Stimulated activated CD4-positive, alpha-beta T cell treated with anti-CD3 and anti-CD28 coated beads, Interleukin-4, amount 100 ng/mL, for 24 hours (primary cell): ENCODE measurements at places on chromosomes 16 and 17.

DNA sequence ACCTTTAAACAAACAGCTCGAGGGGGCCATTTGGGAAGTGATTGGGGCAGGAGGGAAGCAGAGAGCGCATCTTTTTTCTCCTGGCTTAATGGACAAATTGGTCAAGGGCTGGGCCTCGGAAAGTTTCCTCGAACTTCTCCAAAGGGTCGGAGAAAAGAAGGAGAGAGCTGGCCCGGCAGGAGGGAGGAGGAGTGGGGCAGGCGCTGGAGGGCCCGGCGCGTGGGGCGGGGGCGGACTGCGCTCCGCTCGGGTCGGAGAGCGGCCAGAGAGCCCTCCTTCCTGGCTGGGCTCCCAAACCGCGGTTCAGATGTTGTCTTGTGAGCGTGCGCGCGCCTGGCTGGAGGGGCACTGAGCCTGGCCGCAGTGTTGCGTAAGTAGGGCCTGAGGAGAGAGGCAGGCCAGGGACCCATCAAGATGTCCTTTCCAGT lies 1.2 kb downstream of the MMP2 start:
- DNase-seq = no peak

- no peak for DNase-seq
Observed at GRCh38 chr17:63395075-63395805, 50.9 kb downstream of the CYB561 start.

DNA sequence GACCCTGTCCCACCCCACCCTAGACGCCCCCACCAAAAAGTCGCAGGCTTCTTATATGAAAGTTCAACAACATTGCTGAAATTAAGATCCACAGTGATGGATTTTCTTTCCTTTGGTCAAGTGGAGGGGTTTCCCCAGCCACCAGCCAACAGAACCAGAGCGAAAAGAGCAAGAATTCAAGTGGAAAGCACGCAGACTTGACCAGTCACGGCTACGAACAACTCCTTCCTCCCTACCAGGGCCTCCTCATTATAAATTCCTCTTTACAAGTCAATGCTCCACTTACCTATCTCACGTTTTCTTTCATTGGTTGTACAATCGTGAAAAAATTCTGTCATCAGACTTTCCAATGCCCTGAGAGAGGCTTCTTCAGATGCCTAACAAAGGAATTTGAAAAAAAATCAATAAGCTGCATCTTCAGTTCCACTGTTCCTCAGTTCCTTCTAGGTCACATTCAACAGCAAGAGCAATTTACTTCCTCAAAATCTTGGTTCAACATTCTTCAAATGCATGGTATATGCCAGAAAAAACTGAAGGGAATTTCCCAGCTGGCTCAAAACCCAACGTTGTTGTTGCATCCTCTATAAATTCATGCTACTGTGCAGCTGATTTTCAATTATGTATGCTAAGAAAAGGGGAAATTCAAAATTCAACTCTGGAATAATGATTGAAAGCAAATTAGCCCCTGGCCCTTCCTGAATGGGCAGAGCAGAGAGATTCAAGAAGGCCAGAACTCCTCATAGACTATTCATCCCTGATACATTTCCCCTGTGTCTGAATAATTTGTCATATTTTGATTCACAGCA lies 30.9 kb downstream of the XPO6 start:
- no peak for DNase-seq

DNA sequence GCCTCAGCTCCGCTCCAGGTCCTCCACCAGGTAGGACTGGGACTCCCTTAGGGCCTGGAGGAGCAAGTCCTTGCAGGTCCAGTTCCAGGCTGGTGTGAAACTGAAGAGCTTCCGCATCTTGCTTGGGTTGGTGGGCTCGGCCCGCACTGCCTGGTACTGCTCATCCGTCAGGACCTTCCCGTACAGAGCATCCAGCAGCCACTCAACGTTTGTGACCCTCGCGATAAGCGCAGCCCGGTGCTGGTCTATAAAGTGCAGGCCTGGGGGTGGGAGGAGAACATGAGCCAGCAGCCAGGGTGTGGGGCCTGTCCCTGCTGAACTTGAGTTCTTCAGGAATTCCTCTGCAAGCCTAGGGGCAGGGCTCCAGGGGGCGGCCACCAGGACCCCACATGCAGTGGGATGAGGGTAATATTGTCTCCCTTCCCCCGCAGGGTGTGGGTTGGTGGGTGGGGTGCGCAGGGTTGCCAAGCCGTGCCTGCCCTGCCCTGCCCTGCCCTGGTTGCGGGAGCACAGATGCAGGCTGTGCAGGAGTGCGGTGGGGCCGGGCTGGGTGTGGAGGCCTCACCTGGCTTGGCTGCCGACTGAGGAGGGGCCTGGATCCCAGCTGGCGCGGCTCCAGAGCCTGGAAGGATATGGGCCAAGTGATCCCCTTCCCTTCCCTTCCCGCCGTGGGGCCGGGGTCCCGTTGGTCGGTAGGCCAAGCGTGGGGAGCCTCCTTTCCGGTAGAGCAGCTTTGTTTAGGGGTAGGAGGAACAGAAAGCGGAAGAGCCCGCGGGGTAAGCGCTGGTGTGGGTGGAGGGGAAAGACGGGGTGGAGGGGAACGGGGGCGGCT lies 762 bp downstream of the PYCARD start:
- DNase-seq = peak; percentile 25

DNA sequence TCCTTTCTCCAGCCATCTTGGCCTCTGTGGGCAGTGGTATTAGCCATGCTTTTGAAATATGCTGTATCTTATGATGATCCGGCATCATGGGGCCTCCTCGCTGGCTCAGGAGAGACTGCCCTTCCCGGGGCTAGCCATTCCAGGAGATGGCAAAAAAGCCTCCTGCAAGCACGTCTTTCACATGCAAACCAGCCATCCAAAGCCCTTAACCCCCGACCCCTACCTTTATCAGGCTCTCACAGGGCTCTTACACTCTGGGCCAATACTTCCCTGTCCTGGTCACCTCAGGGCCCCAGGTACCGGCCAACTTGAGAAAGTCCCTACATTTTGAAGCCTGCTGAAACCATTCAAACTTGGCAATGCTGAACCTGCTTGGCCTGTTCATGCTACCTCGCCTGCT lies 36.4 kb downstream of the MYH13 start:
- no peak for DNase-seq

GRCh38 chr17:58388302-58389190 lies 28.8 kb downstream of the RNF43 start:
- DNase-seq = no peak
